Motor neuron (in vitro differentiated cells): ENCODE measurements at places on chromosomes 2 and 18. TPM values are rescaled to one million over a fixed set of nuclear protein-coding genes. Genes with fewer than 3 reads are reported as not detected.

GRCh38 chr18:26432651-26433424 is 115.5 kb downstream of the KCTD1 start:
- ATAC-seq, result no peak

- ATAC-seq, result no peak
Measured at GRCh38 chr2:44582363-44583008, 220.7 kb downstream of the CAMKMT start.

- peak; percentile 43 for ATAC-seq
Measured at GRCh38 chr2:69164061-69164778, 151.2 kb downstream of the ANTXR1 start.

DNA sequence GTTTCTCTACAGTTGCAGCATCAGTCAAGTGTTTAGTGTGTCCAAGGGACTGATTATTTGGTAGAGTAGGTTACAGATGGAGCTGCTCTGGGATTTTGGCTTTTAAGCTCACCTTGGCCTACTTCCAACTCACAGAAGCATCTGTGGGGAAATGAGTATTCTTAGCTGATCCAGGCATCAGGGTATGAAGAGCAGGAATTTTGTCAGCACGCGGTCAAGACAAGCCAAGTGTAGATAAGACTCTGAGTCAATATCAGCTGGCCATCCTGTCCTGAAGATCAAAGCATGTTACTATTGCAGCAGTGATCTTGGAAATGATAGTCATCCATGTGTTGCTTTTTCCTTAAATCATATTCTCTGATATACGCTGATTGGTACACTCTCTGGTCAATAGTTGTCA is 24.4 kb downstream of the SERPINB4 start:
- no peak for ATAC-seq

GRCh38 chr2:180698668-180699067 is 281.7 kb upstream of the UBE2E3 start:
- no peak for ATAC-seq

Gene VWA3B
- total RNA-seq, result 0.43 and 0.44 TPM in 2 replicates
